ENCODE measurements at places on chromosomes 1 and 21.
A peak's percentile ranks its signal among the peaks of the same experiment; 100 is the strongest.

DNA sequence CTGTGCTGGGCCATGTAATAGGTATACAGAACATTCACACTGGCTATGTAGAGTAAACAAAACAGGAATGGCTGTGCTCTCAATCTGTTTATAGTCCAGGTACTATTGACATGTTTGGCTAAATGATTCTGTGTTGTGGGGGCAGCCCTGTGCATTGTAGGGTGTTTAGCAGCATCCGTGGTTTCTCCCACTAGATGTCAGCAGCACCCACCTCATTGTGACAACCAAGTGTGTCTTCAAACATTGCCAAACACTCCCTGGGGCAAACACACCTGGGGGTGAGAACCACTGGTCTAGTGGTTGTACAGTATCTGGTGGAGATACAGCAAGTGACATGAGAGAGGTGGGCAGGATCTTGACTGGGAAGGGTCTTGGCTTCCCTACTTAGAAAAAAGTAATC is 80.4 kb upstream of the SPATA6 start:
- peak; percentile 58 for DNase-seq

GRCh38 chr1:63773815-63774616 is at the start of gene ROR1:
Gene ROR1, plus strand, starts transcription at chr1:63774017.
- peak; percentile 81 for DNase-seq

DNA sequence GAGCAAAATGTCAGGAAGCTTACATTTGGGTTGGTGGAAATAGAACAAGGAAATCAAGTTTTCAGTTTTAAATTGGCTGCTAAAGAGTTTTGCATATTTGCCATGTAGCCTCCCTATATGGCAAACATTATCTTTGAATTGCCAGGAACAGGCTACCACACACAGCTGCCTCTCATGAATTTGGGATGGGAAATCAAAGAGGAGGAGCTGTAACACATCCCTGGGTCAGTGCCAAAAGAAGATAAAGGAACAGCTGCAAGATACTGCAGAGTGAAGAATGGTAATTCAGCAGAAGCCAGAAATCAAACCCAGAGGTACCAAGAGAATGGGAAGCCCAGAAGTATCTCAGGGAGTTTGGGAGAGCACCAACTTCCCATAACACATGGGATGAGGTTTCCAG is 18.6 kb upstream of the RASAL2 start:
- no peak for DNase-seq

- peak; percentile 89 for DNase-seq
These were observed 7.6 kb downstream of the FAM151A start for GRCh38 chr1:54615531-54616279.

DNA sequence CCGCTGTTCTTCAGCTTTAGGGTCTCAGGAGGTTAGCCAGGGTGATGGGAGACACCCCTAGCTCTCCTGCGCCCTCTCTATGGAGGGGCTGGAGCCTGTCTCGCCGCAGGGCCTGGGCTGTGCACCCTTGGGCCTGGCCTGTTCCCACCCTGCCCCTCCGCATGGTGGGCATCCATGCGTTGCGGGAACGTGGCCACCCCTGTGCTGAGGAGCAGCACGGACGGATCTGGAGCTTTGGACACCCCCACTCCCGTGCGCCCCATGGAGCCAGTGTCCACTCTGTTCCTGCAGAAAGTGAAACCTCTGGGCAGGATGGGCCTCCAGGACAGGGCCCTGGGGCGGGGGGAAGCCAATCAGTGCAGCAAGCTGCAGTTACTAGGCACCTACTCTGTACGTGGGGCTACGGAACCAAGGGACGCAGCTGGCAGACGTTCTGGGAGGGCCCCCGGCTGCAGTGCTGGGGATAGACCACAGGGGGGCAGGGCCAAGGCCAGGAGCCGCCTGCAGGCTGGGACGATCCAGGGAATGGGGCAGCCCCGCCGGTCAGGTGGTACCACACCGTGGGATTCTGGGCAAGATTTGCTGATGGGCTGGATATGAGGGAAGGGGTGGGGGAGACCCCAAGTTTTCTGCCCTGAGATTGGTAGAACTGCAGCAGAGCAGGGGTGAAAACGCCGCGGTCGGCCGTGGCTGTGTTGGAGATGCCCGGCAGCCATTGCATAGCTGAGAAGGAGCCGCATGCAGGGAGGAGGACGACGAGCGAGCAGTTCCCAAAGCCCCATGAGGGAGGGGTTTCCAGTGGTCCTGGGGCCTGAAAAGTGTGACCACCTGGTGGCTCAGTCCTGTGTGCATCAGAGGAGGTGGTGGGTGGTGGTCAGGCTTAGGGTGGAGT is 43.3 kb downstream of the TP73 start:
- peak; percentile 56 for DNase-seq

- no peak for DNase-seq
These were observed 19.2 kb upstream of the IFI44L start for GRCh38 chr1:78601068-78601467.

GRCh38 chr1:50666849-50667248 is 243.6 kb upstream of the DMRTA2 start:
- DNase-seq, result no peak

DNA sequence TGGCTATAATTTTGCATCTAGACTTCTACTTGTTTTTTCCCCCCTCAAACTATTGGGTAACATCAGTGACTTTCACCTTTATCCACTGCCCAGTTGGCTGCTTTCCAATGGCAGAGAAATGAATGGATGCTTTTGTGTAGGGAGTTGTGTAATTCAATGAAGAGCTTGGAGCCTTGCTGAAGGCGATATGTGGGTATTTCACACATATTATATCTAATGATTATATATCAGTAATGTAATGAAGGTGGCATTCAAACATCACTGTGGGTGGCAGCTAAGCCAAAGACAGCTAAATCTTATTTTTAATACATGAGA is 81.2 kb downstream of the TGFB2 start:
- DNase-seq, result peak; percentile 70

DNA sequence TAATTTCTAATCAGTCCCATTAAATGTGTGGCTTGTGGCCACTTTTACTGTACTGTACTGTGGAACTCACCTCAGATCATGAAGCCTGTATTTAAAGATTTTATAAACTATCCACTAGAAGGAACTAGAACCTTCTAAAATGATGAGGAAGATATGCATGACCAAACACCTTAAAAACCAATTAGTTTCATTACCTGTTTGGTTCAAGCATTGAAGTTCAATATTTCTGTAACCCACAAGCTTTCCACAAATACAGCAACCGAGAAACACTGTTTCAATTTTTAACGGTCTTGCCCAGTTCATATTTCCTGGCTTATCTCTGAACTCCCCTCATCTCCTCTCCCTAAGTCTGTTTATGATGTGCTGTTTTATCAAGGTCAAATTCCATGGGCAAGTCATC is 264.3 kb upstream of the PLD5 start:
- no peak for DNase-seq

- DNase-seq, result no peak
These were observed 24.1 kb upstream of the LCE5A start for GRCh38 chr1:152486400-152487006.

- no peak for DNase-seq
These were observed 10.2 kb downstream of the PRXL2B start for GRCh38 chr1:2596530-2597333.

- DNase-seq, result no peak
These were observed 941 bp downstream of the ARNT start for GRCh38 chr1:150875197-150876118.

GRCh38 chr1:51927029-51927428 is 48.5 kb upstream of the NRDC start:
- DNase-seq, result no peak

DNA sequence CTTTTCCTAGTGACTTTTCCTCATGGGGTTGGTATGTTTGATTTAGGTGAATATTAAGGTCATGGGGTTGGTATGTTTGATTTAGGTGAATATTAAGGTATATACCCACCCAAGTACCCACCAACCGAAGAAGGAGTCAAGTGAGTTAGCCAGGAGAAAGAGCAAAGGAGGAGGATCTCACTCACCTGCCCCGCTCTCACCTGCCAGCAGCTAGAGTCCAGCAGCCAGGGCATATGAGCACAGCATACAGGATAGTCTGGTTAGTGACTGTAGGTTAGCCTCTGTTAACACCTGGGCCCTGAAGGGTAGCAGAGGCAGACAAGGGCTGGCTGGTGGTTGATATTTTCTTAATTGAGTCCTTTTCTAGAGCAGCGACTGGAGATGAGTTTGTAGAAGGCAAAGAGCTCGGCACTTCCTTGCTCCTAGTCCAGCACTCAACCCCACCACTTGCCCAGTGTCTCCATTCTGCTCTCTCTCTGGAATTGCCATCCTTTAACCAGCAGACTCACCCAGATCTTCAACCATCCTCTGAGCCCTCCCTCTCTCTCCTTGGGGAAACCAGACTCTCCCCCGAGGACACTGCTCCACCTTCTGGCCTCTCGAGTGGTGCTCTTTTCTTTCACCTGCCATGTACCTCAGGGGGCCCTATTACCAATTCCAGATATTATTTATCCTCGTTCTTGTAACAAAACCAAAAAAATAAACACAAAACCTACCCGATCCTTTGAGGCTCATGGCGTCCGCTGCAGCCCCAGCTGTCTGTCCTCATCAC is 16.3 kb upstream of the DESI2 start:
- no peak for DNase-seq

DNA sequence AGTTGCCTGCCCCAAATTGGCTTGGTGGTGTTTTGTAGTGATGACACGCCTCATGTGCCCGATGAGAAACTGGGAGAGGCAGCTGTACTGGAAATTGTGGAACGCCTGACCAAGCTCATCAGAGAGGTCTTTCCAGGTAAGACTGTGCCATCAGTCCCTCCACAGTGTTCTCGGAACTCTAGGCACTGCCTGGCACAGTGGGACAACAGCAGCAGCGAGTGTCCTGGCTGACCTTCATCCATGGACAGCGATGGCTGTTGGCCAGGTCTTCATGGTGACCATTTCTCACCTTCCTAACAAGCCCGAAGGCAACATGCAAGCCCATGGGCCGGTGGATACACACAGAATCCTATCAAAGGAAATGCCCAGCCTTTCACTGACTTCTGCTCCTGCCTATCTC is 10.7 kb upstream of the XKR8 start:
- no peak for DNase-seq

DNA sequence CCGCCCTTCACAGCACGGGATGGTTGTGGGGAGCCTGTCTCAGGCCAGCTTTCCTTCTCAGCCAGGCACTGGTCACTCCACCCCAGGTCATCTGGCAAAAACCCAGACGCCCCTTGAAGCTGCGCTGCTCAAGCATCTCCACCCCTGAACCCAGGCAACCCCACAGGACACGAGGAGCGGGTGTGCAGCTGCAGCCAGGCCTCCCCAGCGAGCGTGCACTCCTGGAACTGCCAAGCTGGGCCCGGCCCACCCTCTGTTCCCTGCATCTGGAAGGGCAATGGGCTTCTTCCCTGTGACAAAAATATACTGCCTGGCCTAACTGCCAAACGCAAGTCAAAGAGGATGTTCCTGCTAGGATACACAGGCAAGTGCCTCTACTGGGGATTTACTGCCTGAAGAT is 39.7 kb downstream of the SLC66A1 start:
- DNase-seq, result no peak

- peak; percentile 73 for DNase-seq
These were observed 143.4 kb downstream of the ZZZ3 start for GRCh38 chr1:77538956-77539518.

- peak; percentile 64 for DNase-seq
These were observed 127.1 kb downstream of the C1orf21 start for GRCh38 chr1:184513966-184514365.

GRCh38 chr1:169109561-169110134 is 3.2 kb downstream of the ATP1B1 start:
- peak; percentile 84 for DNase-seq

DNA sequence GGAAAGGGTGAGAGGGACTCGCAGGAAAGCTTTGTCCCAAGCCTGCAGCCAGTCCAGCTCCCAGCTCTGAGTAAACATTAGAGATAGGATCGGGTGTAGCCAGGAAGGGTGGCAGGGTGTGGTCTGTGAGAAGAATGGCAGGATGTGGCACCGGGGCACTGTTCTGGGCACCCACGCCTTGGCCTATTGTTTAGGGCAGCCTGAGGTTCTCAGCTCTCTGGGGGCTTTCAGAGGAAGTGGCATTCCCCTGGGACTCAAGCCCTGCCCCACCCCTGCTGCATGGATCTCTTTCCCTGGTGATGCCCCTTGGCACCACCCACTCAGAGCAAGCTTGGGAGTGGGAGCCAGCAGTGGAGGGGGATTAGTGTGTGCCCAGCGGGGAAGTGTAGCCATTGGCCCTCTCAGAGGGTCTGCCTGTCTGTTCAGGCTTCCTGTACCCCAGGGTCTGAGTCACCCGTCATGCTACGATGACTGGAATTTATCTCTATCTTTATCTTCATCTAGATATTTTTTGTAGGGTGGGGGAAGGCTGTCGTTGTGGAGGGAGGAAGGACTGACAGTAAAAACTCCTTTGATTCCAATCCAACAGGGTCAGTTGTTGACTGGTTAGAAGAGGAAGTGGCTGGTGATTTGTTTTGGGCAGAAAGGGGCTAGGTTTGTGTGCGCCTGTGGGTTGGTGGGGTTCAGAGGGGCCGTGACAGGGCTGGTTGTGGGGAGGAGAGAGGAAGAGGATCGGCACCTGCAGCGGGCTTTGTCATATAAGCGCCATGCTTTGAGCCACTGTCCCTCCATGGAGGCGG is 31.6 kb downstream of the SOX13 start:
- peak; percentile 49 for DNase-seq

GRCh38 chr1:54708385-54708784 is 7.3 kb upstream of the TTC4 start:
- DNase-seq, result peak; percentile 14

DNA sequence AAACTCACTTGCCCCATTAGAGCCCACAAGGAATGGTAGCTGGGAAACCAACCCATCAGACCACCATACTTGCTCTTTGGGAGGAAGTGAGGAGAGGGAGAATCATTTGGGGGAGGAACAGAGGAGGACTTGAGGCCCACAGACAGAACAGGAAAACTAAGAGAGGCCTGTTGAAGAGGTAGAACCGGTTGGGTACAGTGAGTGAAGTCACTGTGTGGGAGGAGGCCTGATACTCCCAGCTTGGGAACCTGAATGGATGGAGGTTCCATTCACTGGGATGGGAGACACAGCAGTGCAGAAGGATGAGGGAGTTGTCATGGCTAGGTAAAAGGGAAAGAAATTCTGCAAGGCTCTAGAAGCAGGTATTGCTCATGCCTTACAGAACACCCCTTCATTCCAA is 63.4 kb upstream of the PSEN2 start:
- peak; percentile 91 for DNase-seq

DNA sequence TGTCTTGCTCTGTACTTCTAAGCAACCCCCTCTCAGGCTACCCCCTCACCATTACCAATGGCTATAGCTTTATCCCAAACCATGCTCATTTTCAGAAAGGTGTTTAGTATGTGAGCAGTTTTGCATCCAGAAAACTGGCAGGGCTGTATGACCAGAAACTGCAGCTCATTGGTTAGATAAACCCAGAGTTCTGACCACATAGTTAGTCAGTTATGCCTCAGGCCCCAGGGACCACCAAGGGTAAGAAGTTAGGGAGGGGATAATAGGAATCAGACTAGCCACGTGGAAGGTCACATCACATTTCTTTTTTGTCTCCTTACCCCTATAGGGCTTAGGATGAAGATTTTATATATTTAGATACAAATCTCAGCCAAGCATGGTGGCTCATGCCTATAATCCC is 1.2 kb downstream of the ITGA10 start:
- DNase-seq, result no peak

DNA sequence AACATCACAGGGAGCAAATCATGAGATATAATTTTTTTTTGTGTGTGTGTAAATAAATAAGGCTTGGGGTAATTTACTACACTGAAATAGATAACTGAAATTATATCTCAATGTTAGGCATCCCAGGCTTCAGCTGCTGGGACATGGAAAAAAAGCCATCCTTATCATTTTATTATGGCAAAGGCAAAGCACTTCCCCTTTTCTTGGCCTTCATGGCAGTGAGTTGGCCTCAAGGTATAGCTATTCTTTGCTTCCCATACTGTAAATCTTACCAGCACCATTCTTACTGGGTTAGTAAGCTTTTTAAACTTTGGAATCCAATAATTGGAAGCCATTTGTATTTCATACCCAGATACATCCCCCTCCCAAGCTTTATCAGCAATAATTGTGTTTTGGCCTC is 29.0 kb downstream of the RBM11 start:
- DNase-seq, result no peak
